Activated CD4-positive, CD25-positive, alpha-beta regulatory T cell (primary cell): ENCODE measurements at places on chromosomes 1 and 21.

DNA sequence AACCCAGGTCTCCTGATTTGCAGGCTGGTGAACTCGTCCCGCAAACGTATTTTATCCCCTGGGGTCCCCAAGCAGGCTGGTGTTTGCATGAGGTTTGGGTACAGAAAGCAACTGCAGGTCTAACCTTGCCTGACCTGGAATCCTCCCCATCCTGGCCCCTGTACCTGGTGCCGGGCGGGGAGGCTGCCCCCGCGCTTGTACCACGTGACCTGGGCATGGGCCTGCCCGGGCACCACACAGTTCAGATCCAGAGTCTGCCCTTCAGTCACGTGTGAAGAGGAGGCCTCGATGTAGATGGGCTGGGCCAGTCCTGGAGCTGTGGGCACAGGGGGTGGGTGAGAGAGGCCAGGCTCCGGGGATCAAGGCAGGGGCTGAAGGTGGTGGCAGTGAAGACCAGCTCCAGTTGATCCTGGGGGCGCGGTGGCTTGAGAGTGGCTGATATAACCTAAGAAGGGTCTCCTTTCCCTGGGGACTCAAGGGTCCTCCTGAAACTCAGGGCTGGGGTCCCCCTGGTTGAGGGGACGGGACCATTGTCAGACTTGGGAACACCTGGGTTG lies 30.6 kb downstream of the LDLRAD2 start:
- no peak for DNase-seq

- DNase-seq, result no peak
Observed at GRCh38 chr1:75708910-75709309, 15.6 kb upstream of the ACADM start.

DNA sequence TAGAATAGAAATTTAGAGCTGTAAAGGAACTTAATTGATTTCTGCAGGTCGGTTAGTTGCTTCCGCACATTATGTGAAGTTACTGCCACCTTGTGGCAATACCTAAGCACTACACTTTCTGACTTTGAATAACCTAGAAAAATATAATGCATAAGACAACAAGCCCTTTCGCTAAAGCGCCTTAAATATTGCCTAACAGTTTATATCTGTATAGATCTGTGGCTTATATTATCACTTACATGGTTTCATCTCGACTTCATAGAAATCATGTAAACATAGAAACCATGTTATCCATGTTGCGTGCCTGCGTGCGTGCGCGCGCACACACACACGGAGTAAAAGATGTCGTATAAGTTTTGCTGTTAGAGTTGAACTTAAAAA lies 10.9 kb upstream of the IFI16 start:
- DNase-seq, result no peak

DNA sequence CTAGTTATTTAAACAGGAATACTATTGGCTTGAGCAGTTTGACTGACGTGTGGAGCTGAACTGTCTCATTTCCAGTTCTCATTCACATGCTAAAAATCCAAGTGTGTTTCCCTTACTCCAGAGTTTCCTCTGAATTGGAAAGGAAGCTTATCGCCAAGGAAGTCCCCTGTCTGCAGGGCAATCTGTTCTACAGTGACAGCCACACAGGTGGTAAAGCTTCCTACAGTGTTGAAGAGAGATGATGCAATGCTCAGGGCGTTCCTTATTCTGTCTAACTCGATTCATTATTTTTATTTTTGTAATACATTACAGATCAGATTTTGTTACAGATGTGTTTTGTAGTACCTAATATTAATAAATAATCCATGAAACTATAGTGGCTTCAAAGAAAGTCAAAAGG lies 41.3 kb downstream of the ADAMTS5 start:
- no peak for DNase-seq

DNA sequence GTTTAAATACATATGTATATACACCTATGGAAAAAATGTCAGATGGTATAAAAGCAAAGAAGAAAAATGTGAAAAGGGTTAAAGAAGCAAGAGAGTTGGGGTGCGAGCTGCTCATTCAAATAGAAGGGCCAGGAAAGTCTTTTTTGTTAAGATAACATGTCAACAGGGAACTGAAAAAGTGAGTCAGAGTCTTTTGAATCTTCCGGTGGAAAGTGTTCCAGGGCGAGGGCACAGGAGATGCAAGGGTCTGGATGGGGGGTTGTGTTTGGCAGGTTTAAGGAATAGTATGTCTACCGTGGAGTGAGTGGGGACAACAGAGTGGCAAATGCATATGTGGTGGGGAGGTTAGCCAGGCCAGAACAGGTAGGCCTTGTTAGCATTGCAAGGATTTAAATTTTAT lies 22.2 kb upstream of the GNG12 start:
- DNase-seq, result no peak

DNA sequence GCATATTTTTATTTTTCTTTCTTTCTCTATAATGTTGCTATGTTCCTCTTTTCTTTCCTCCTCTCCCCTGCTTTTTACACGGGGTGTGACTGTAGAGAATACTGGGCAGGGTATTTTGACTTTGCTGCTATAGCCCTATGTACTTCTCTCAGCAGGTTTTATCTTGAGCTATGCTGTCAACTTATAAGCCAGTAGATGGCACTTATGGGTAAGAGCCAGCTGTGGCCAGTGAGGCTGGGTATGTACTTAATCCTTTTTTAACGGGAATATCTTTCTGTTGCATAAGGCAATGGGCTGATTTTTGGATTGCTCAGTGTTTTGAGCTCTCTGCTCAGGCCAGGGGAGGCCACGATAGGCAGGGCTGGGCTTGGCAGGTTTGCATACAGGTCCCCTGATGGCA lies 99.0 kb downstream of the KCNK2 start:
- no peak for DNase-seq

DNA sequence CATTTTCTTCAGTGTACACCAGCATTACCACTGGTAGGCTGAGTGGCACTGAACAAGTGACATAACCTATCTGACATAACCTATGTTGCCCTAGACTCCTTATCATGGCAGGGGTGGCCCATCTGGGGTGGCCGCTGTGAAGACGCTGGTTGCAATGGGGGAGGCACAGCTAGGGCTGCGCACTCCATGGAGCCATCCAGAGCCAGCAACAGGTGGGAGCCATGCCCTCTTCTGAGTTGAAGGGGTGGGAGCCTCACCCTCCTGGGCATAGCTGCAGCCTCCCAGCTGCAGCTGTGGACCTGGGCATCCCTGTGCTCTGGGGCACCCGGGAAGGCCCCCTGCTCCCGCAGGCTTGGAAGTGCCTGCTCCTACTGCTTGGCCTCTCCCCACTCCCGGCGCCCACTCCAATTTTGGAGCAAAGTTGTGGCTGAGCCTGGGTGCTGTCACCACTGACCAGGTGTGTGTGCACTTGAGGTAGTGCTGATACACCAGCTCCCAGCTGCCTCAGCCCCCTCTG lies 52.4 kb upstream of the NTPCR start:
- no peak for DNase-seq

DNA sequence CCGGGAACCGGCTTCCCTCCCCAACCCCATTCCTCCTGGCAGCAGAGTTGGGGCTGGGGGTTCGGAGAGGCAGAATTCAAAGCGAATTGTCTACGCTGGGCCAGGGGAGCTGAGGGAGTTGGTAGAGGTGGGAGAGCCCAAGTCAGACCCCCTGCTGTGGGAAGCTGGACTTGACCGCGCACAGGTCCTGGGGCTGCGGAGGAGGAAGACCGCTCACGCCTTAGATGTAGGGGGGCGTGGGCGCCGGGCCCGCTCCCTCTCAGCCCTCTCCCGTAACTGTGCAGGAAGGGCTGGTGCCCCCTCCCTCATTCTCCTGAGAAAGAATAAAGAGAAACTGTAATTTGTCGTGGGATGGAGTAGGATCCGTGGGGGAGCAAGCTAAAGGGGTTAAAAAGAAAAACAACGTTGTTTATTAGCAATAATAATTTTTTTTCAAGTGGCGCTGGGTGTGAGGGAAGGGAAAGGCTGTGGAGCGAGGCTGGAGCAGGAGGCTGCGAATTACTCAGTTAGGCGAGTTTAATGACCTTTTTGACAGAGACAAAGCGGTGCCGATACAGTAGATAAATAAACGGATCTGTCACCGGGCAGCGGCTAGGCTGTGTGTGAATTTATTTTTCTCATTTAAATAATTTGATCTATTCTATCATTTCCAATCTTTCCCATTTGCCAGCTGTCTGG lies 838 bp upstream of the GRIK3 start:
- DNase-seq, result no peak

DNA sequence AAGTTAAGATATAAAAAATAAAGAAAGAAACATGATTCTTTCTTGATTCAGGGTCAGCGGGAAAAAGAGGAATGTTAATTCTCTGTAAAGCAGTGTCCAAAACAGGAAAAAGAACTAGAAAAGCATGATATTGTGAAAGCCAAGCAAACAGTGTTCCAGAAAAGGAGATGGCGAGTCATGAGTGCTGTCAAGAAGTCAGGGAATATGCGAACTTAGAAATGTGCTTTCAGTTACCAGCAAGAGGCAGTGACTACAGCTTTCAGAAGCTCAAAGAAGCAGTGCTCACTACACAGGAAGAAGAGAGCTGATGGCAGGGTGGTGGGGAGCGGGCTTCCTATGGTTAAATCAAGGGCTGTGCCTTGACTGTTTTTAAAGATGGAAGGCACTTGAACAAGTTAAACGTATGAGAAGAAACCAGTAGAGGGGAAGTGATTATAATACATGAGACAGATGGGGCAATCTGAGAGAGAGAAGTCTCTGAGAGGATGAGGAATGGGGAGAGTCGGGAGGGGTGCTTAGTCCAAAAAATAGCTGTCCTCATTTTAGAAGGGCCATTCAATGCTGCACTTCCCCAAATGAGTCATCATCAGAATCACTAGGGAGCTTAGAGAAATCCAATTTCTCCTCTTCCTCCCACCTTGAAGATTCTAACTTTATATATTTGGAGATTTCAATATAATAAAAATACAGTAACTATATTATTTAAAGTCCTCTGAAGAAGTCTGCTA lies 90.4 kb downstream of the KCNK1 start:
- DNase-seq, result no peak

GRCh38 chr1:23964235-23964668 lies 4.6 kb downstream of the PNRC2 start:
- DNase-seq, result no peak

DNA sequence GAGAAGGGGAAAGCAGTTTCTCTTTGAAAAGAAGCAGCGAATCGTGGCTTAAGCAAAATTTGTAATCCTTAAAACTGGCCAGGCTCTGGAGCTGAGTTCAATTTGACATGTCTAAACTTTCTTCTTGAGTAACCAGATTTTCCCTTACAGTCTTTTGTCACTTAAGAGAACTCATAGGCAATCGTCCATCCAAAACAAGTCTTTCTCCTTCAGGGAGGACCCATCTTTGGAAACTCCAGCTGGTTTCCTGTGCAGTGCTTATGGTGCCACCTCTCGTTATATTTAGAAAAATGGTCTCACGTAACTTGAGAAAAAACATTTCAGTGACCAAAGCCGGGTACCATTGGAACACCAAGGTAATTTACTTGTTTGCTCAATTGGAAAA lies 1.8 kb upstream of the PTTG1IP start:
- DNase-seq, result no peak

- DNase-seq, result no peak
Observed at GRCh38 chr1:25560001-25560400, 16.6 kb downstream of the LDLRAP1 start.

DNA sequence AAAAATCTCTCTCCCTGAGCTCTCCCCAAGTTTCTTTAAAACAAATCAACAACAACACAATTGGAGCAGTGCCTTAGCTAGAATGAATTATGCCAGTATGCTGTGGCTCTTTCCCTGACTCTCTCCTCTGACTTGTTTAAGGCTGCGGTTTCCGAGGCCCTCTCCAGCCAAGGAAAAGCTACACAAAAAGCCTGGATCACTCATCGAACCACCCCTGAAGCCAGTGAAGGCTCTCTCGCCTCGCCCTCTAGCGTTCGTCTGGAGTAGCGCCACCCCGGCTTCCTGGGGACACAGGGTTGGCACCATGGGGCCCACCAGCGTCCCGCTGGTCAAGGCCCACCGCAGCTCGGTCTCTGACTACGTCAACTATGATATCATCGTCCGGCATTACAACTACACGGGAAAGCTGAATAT lies 1.9 kb downstream of the S1PR1 start:
- peak; percentile 79 for DNase-seq

DNA sequence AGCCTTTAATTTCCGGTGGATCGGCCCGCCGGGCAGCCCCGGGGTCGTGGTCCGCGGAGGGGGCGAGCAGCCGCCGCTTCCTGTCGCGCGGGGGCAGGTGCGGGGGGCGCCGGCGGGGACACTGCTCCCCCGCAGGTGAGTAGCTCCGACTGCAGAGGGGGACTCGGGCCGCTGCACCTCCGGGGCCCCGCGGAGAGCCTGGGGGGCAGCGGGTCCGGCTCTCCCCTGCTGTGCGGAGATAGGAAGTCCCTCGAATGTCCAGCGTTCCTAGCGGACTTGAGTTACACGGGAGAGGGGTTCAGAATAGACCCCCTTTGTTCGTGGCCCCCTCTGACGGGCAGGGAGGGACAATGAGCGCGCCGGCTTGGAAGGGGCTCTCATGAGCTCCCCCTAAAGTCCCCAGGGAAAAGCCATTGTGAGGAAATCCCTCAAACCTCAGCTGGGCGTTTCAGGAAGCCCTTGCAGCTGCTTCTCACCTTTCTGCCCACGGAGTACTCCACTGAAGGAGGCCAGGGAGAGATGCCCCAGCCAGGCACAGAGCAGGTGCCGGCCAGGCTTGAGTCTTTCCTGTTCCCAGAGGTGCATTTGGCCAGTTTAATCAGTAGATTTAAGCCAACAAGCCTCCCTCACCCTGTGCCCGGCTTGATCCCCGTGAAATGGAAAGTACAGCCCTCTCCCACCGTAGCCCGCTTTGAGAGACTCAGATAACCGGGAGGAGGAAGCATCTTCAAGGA lies 925 bp downstream of the PDE9A start:
- DNase-seq, result no peak

GRCh38 chr1:226519716-226520598 lies 28.6 kb upstream of the STUM start:
- no peak for DNase-seq

GRCh38 chr21:23542097-23542496 lies 2065.2 kb downstream of the MRPL39 start:
- DNase-seq, result no peak

GRCh38 chr1:25738499-25738898 lies 61.5 kb upstream of the SELENON start:
- no peak for DNase-seq

DNA sequence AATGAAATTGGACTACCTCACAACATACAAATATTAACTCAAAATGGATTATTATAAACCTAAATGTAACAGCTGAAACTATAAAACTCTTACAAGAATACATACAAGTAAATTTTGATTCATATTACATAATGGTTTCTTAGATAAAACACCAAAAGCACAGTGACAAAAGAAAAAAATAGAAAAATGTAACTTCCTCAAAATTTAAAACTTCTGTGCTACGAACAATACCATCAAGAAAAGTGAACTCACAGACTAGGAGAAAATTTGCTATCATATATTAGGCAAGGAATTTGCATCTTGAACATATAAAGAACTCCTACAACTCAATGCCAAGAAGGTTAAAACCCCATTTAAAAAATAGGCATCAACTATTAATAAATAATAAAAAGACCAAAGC lies 31.2 kb downstream of the ANGPTL3 start:
- no peak for DNase-seq

GRCh38 chr1:160981584-160982411 lies 27.2 kb upstream of the ITLN2 start:
- no peak for DNase-seq
